Sciatic nerve (tissue), 2 donors: ENCODE measurements at places on chromosomes 2 and 18. TPM values are rescaled to one million over a fixed set of nuclear protein-coding genes. Genes with fewer than 3 reads are reported as not detected.

The SLC20A1 gene
- 51.1 TPM for total RNA-seq

- DNase-seq: no peak
Measured at GRCh38 chr2:193272011-193272410, 1077.3 kb upstream of the TMEFF2 start.

- no peak for DNase-seq
Measured at GRCh38 chr2:118686346-118686745, 161.1 kb downstream of the EN1 start.

DNA sequence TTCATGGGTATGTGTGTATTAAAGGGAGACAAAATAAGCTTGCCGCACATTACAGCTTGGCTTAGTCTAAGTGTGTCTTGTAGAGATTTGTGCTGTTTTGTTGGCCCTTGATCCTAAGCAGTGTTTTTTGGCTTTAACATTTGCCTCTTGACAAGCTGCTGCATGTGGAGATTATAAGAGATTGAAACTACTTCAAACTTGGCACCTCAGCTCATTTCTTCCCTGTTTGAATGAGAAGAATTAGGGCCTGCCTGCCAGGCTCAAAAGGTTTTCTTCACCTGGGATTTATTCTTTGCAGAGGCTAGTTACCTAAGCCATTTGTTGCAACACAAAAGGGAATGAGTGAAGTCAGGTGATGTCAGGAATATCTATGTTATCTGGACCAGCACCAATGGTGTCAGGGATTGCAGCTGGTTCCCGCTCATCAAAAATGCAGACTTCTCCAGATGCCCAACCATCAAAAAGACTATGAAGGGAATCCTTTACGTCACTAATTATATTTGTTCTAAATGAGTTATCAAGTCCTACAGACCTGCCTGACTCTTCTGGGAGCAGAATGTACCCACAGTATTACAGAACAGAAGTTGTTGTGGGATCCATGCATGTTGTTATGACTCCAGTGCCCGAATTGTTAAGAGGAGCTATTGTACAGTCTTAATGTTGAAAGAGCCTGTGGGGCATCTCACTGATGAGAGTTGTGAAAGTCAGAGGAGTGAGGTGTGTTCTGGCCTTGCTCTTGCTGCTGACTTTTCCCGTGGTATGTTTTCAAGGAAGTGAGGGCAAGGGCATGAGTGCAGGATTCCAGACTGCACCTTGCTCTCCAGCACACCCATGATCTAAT lies 31.0 kb downstream of the ABCA12 start:
- DNase-seq: no peak

DNA sequence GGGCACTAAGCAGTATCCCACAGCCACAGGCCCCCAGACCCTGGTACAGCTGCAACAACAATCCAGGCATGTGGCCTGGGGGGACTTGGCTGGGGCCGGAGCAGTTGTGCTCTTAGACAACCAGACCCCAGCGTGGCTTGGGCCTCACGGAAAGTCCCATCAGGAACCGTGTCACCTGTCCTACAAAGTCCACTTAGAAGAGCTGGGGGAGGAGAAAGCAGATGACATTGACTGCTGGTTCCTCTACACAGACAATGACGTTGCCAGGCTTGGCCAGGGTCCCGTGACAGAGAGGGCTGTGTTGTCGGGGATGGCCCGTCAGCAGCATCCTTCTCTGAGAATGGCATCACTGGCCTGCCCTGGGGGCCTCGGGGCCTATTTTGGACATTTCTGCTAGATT lies 124.5 kb downstream of the SEPTIN10 start:
- DNase-seq: no peak

- DNase-seq: no peak
Measured at GRCh38 chr2:237260039-237260620, 153.8 kb downstream of the COL6A3 start.

The POTEC gene
- total RNA-seq: not detected

DNA sequence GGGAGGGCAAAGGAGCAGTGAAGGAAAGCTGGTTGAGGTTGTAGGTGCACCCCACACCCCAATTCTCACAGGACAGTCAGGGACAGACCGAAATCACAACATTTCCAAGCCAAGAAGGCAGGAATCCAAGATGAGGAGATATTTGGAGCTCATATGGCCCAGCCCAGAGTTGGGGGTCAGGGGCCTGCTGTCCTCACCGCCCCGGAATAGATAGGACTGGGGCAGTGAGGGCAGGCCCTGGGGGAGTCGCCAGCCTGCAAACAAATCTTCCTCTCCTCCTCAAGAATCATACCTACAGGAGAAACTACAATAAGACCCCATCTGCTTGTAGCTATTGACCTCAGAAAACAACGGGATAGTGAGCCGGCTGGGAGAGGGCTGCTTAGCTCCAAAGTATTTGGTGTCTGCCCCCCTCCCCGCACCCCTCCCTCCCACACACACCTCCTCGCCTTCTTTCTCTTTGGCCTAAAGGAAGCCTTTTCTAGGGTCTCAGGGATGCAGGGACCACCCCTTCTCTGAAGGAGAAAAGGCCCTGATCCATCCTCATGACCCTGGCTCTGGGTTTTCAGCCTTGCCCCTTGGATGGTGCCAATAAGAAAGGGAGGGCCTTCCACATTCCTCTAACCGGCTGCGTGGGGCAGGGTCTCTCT lies 3.8 kb downstream of the EN1 start:
- DNase-seq: no peak
